ENCODE measurements at places on chromosomes 2 and 18.

- no peak for DNase-seq
Measured at GRCh38 chr2:111025288-111025687, 95.4 kb upstream of the BCL2L11 start.

DNA sequence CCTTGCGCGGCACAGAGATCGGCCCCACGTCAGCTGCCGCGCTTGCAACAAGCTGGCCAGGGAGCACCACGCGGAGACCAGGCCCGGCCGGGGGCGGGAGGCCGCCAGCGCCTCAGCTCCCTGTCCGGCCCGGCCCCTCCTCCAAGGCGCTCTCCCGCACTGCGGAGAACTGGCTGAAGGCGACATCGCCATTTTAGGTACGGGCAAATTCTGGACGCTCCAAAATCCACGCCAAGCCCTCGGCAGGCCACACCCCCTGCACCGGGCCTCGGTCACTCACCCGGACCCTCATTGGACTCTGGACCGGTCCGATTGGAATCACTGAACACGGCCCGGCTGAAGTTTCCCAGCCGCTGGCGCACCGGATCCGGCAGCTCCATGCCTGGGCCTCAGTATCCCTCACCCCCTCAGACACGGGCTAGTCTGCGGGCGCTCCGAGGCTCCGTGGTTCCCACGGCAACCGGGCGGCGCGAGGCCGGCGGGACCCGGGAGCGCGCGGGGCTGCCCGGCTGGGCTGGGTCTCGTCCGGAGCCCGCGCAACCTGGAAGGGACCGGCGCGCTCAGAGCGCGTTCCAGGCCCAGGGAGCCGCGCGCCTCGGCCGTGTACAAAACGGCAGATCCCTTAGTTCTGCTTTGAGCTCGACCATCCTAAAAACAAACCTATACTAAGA lies at the start of gene TMEM17:
Gene TMEM17 (minus strand): TSS at position 446 of the 671 bp plus-strand sequence. CDS start 66 bp downstream, at position 380.
- peak; percentile 79 for DNase-seq

- DNase-seq: peak; percentile 69
Measured at GRCh38 chr18:59550174-59550516, 147.1 kb downstream of the CCBE1 start.

DNA sequence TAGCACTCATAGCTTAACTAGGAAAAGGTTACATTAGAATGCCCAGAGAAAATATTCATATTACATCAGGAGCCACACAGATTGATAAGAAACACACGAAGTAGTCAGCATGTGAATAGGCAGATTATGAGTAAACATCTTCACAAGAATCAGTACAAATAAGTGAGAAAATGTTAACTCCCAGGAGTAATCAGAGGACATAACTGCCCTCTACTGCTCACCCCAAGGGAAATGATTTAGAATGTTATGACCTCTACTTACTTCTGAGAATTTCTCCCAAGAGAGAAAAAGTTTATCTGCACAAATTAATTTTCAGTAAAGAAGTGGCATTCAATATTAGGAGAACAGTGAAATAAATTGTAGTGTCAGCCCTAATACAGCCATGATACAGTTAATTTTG lies 39.1 kb upstream of the ACKR3 start:
- DNase-seq: no peak

DNA sequence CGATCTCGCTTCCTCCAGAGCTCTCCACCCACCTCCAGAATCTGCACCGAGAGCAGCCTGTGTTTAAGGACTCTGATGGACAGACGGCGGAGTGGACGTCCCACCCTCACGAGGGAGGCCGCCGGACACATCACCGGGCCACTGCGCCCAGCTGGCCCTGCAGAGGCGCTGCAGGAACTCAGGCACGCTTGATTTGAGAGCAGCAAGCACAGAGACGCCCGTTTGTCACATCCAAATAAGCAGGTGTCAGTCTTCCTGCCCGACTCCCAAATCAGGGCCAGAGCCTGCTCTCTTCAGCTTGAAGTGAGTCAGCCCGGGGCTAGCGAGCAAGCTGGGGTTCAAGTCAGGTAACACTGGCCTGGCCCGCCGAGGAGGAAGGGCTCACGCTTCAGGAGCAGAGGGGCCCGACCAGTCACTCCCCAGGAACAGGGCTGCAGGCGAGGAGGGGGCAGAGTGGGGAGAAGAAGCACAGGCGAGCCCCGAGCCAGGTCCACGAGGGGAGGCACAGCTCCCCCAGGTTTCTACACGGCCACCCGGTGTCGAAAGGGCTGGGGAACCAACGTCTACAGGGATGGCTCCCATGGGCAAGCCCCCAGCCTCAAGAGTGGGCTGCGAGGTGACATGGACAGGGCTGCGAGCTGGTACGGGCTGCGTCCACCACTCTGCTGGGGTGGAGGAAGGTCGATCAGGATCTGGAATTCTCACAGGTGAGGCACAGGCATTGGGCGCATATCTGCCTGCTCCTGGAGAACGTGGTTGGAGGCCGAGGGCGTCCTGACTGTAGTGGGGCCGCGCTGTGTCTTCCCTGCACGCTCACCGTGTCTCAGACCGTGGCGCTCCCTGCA lies 52.5 kb upstream of the CTDP1 start:
- DNase-seq: no peak

GRCh38 chr2:162200636-162201035 lies 42.6 kb downstream of the FAP start:
- no peak for DNase-seq

GRCh38 chr18:23971097-23971440 lies 43.5 kb upstream of the TTC39C start:
- DNase-seq: no peak

DNA sequence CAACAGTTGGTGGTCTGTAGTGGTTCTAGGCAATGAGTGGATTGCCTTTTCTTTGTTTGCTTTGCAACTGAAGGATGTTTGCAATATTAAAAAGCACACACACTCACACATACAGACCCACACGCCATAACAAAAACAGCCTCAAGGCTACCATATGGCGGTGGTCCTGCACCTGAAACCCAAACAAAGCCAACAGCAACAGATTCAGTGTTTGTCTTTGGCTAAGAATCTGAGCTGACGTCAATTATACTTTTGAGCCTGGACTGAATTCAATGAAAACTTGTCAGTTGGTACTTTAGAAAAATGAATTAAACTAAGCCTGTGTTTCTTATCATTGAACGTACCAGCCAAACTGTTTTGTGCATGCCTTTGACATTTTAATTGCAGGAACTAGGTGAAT lies 65.0 kb upstream of the NYAP2 start:
- DNase-seq: peak; percentile 63

DNA sequence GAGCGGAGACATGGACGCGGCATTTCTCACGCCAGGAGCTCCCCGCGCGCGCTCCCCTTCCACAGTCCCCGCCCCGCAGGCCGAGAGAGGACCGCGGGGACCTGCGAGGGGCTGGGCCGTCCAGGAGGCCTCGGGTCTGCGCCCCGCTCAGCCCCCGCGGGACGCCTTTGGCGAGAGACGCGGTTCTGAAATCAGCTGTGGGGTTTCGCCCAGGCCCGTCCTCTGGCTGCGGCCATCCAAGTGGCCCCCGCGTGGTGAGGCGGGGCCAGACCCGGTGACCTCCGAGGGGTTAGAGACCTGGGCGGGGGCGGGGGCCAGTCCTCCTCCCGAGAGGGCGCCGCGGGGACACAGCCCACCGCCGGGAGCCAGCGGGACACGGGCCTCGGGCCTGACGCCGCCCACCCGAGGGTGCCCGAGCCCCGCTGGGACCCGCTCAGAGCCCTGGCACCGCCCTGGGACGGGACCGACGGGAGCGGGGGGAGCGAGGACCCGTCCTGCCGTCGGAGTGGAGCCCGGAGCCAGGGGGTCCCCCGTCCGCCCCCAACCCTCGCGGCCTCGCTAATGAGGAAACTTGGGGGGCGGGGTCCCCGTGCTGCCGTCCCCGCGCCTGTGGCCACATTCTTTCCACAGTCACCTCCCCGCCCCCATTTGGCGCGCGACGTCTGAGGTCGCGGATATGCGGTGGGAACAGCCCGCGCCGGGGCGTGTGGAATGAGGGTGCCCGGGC lies 6.1 kb upstream of the SALL3 start:
- DNase-seq: no peak

- no peak for DNase-seq
Measured at GRCh38 chr2:55489467-55490062, 30.0 kb upstream of the CFAP36 start.

DNA sequence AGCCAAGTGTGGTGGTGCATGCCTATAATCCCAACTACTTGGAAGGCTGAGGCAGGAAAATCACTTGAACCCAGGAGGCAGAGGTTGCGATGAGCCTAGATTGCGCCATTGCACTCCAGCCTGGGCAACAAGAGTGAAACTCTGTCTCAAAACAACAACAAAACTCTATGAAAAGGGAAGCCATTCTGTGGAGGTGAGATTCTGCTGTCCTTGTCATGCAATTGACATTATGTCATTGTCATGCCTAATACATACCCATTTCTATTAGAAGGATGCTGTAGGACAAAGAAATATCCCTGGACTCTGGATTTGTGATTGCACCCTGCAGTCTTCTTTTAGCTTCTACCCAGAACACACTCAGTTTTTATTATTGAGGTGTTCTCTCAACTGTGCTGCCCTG lies 8.6 kb downstream of the RASGRP3 start:
- no peak for DNase-seq

DNA sequence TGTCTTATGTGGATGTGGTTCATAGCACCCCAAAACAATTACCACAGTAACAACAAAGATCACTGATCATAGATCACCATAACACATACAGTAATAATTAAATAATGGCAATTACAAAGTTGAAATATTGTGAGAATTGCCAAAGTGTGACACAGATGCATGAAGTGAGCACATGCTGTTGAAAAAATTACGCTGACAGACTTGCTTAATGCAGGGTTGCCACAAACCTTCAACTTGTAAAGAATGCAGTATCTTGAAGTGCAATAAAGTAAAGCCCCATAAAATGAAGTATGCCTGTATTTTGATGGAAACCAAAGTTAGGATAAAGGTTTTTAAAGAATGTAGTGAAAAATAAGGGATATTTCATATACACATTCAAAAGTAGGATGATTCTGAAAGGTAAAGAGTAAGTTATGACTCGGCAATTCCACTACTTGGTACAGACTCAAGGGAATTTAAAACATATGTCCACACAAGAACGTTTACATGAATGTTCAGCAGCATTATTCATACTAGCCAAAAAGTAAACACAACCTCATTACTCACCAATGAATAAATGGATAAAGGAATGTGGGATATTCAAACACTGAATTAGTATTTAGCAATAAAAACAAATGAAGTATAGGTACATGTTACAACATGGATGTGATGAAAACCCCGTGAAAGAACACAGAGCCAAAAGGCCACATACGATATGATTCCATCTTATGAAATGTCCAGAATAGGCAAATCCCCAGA lies 61.6 kb downstream of the SCN9A start:
- DNase-seq: no peak

GRCh38 chr2:174493549-174494331 lies 6.9 kb upstream of the GPR155 start:
- no peak for DNase-seq
